ENCODE measurements at places on chromosomes 12 and 14.
A peak's percentile ranks its signal among the peaks of the same experiment; 100 is the strongest.

DNA sequence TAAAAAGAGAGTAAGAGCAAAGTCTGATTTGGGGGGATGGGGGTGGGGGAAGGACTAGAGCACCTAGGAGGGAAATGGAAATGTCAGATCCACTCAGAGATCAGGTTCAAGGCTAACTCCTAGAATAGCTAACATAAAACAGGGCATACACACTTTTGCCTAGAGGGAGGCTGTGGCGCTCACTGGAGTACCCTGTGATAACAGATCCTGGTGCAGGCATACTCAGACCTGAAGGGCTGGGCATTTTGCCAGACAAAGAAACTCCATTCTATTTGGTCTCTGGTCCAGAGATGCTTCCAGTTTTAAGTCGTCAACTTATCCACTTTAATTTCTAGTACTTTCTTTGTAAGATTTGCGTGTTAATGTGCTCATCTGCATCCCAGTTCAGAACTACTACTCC lies 5.8 kb downstream of the CTDSP2 start:
- no peak for DNase-seq

DNA sequence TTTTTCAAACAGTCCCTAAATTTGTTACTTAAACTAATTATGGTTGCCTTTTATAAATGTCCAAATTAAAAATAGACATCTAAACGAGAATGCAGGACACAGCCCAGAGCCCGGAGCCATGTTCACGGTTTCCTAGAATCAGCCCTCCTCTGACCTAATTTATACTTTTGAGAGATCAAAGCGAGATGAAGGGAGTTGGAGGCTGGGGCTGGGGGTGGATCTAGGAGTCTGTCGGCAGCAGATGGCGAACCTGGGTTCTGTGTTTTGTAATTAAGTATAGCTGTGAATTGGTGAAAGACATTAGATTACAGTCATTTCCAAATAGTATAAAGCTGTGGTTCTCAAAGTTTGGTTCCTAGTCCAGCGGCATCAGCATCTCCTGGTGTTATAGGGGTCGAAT lies 210.1 kb downstream of the SLC41A2 start:
- peak; percentile 39 for DNase-seq

GRCh38 chr12:114440270-114441038 lies 34.5 kb upstream of the TBX5 start:
- DNase-seq = no peak

GRCh38 chr12:123070267-123071081 lies 80.4 kb downstream of the PITPNM2 start:
- no peak for DNase-seq

GRCh38 chr14:95304342-95304741 lies 15.4 kb downstream of the CLMN start:
- DNase-seq = no peak

DNA sequence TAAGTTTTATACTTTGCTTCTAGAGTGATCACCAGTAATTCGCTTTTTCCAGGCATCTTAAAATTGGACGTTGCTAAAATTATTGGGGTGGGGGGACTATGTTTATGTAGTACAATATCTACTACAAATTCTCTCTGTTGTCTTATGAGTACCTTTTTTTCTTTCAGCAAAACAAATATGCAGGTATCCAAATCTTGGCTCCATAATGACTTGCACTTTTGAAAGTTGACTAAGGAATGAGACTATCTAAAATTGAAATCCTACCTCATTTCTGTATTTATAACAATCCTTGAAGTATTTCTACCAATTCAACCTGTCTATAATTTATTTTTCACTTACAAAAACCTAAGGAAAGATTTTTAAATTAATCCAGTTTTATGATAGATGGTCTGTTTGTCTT lies 2.4 kb downstream of the DYNC1H1 start:
- DNase-seq = no peak

DNA sequence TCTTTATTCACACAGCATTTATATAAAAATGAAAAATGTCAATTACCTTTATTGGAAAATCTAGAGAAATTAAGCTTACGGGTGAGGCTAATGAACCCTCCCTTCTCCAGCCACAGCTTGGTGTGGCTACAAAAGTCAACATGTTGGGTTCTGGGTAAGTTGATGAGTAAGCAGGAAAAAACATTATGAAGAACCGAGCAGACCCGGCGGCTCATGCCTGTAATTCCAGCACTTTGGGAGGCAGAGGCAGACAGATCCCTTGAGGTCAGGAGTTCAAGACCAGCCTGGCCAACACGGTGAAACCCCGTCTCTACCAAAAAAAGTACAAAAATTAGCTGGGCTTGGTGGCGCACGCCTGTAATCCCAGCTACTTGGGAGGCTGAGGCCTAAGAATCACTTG lies 10.9 kb downstream of the NAA25 start:
- no peak for DNase-seq

GRCh38 chr12:52009081-52009751 lies 2.5 kb downstream of the TAMALIN start:
- DNase-seq = no peak

DNA sequence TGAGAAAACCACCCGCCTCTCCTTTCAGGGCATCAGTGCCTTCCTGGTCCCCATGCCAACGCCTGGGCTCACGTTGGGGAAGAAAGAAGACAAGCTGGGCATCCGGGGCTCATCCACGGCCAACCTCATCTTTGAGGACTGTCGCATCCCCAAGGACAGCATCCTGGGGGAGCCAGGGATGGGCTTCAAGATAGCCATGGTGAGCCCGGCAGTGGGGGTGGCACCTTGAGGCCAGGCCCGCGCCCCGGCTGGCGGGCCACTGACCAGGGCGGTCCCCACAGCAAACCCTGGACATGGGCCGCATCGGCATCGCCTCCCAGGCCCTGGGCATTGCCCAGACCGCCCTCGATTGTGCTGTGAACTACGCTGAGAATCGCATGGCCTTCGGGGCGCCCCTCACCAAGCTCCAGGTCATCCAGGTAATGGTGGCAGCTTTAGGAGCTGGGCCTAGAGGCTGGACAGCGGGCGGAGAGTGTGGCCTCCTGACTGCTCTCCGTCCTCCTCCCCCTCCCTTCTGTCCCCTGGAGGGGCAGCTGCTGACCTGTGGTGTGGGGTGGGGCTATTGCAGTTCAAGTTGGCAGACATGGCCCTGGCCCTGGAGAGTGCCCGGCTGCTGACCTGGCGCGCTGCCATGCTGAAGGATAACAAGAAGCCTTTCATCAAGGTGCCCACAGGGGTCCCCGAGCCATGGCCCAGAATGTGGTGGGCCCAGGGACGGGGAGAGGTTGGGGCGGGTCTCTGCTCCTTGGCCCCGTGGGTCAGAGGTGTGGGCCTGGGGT lies 12.8 kb downstream of the ACADS start:
- DNase-seq = no peak

DNA sequence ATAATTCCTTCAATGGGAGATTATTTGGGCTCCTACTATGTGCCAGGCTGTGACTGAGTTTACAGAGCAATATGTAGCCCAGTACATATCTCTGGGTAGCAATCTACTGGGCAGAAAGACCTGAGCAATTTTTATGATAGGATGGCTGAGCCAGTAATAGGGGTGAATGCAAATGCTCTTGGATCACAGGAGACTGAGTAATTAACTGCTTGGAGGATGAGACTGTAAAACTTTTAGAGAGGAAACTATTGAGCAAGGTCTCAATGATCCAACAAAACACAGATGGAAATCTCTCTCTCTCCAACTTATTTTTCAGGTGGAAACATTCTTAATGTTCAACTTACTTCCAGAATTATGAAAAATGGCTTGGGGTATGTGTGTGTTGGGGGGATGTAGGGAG lies 402.2 kb downstream of the AEBP2 start:
- no peak for DNase-seq

DNA sequence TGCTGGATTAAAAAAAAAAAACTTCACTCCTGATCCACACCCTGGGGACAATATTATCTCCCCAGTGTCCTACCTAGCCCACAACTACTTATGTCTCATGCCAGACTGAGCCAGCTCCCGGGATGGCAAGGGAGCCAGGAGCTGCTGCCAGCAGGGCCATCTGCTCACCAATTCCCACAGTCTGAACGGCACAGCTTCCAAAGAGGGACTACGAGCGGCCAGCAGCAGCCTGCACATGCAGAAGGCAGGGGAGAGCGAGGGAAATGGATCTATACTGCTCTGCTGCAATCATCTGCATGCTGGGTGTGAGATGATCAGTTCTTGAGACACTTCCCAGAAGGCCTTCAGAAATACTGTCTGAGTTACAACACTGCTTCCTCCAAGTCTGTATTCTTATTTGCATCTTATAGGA lies 11.1 kb downstream of the SSH1 start:
- no peak for DNase-seq

- peak; percentile 60 for DNase-seq
These were observed 126.4 kb downstream of the DUSP6 start for GRCh38 chr12:89225808-89226411.

DNA sequence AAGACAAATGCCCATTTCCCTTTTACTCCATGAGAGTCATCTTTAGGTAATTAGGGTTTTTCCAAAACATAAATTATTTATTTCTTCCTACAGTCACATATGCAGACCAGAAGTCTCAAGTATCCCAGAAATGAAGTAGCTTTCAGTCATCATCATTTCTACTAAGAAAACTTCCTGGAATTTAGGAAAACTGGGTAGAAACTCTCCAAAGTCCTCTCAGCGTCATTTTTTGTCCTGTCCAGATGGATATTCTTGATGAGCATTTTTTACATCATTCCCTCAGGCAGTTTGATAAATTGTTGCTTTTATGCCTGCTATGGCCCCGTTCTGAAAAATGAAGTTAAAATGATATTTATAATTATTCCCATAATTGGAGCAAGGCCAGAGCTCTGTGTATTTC lies 93.9 kb upstream of the DCN start:
- DNase-seq = no peak

DNA sequence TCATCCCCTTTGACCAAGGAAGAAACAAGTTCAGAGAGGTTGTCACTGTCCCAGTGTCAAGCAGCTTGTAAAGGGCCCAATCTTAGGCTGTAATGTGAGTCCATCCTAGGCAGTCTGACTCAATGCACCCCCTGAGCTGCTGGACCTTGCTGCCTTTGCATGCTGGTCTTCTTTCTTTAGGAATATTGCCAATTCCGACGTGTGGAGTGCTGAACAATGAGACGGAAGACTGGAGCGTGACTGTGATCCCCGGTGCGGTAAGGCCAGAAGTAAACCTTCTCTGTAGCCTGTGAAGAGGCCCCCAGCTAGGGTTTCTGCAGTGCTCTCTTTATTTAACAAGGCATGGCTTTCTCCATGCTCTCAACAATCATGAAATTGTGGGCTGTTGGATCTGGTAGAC lies 963 bp downstream of the TCTN2 start:
- DNase-seq = no peak

DNA sequence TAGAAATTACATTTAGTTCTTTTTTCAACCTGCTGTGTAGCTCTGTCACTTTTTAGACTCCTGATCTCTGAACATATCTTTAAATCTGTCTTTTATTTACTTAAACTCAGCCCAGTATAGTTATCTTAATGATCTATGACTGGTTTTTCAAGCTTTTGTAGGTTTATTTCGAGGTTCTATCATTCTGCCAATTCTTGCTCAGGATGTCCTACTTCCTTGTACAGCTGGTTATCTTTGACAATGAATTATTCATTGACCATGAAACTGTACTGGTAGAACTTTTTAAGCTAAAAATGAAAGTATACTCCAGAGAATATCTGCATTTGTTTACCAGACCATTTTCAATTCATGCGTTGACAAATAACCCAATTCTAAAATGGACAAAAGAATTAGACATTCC lies 37.8 kb downstream of the TC2N start:
- DNase-seq = no peak

DNA sequence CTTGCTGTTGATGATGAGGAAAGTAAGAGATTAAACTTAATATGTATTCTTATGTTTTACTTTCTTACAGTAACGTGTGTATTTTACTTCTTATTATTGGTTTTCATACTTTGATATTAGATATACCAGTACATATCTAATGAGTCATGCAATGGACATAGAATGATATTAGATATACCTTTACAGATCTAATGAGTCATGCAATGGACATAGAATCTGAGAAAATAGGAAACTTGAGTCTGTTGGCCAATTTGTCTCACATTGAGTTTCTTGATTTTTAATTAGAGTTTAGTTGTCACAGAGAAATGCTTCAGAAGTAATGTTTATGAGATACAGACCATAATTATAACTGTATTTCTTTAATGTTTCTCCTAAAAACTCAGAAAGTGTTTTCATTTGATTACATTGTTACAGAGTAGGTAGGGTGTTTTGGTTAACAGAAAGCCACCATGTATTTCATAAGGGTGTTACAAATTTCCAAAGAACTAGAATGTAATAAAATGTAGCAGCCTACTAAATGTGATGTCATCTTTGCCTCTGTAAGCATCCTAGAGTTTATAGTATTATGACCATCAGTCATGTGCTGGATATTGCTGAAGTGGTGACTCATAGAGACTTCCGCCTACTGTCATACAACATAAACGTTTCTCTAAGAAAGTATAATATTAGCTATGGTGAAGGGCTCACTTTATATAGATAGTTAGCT lies 3.0 kb downstream of the GAS2L3 start:
- DNase-seq = no peak

- DNase-seq = no peak
These were observed 55.5 kb upstream of the DAAM1 start for GRCh38 chr14:59132796-59133494.

DNA sequence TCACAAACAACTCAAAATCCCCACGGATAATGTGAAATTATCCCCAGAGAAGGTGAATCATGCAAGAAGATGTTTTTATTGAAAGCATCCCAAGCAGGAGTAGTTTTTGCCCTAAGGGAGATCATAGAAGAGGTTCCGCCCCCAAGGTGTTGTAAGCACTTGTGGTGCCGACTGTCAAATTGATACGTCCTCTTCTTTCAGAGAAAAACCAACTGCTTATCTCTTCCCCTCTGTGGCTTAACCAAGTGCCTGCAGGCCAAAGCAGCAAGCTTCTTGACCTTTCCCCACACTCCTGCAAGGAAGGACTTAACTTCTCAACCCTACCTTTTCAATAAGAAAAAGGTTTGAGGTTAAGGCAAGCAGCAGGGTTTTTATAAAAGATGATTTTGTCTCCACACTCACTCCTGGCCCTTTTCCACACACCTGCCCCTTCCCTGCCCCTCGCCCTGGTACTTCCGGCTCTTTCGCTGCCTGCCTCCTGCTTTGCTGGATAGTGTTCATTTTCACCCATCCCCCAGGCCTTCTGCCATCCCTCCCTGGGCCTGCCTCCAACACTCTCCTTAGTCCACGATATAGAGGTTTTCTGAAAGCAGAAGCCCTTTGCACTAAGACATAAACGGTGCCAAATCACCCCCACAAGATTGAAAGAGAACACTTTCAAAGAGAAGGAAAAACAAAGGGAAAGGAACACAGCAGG lies 114.5 kb downstream of the EGLN3 start:
- DNase-seq = no peak

DNA sequence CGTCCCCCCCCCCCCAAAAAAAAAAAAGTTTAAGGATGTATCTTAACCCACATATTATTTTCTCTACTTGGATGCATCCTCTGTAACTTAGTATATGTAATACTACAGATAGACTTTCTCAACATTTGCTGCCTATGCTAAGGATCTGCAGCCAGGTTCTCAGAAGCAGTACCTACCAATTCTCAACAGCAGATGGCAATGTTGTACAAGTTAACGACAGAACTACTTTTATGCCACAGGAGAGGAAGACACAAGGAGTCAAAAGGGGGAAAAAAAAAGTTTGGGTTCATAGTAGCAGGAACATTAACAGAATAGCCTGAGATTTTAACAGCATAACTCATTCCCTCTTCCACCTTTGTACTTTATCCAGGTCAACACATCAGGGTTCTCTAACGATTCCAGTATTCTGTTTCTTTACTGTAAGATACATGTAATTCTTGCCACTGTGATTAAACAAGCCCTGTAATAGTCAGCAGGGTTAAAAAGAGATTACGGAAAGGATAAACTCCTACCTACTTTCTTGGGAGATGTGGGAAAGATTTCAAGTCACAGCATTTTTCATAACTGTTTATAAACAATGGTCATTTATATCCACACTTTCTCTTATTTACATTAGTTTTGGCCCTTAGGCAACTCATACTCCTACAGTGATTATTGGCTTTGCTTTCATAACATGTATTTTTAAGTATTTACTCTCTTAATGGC lies 5.7 kb upstream of the NEK9 start:
- DNase-seq = peak; percentile 50
